ENCODE measurements at places on chromosomes 3 and 15. TPM values are rescaled to one million over a fixed set of nuclear protein-coding genes. Genes with fewer than 3 reads are reported as not detected.

- peak; percentile 13 for DNase-seq
These were observed 95.7 kb downstream of the VGLL3 start for GRCh38 chr3:86895202-86895601.

- peak; percentile 5 for DNase-seq
These were observed 83.6 kb downstream of the CLSTN2 start for GRCh38 chr3:140018556-140018955.

GRCh38 chr3:140472306-140473020, 205.4 kb upstream of the TRIM42 start:
- DNase-seq = no peak

DNA sequence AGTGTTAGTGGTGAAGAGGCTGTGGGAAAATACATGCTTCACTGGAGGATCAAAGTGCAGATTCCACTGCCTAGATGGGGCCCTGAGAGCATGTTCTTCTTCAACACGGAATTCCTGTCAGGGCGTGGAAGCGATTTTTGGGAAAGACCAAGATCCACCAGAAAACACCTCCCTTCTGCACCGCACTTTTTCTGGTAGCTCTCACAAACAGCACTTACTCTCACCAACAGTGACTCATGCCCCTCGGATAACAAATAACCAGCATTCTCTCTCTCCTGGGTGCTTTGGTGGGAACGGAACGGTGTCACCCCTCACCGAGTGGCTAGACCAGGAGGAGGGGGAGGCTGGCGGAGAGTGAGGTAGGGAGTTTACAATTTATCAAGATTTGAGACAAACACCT, 40.1 kb downstream of the ADAMTSL3 start:
- peak; percentile 60 for DNase-seq

Gene C3orf62
- 1.3 TPM for polyA plus RNA-seq

Gene COX17
- polyA plus RNA-seq = 19.6 TPM

- no peak for DNase-seq
These were observed 69.6 kb downstream of the SLC12A8 start for GRCh38 chr3:125142940-125143339.

Gene NLGN1
- polyA plus RNA-seq = 0.61 TPM

Gene CRABP1
- not detected for polyA plus RNA-seq

Gene NR2E3
- 0.08 TPM for polyA plus RNA-seq

Gene WNT7A
- polyA plus RNA-seq = not detected

DNA sequence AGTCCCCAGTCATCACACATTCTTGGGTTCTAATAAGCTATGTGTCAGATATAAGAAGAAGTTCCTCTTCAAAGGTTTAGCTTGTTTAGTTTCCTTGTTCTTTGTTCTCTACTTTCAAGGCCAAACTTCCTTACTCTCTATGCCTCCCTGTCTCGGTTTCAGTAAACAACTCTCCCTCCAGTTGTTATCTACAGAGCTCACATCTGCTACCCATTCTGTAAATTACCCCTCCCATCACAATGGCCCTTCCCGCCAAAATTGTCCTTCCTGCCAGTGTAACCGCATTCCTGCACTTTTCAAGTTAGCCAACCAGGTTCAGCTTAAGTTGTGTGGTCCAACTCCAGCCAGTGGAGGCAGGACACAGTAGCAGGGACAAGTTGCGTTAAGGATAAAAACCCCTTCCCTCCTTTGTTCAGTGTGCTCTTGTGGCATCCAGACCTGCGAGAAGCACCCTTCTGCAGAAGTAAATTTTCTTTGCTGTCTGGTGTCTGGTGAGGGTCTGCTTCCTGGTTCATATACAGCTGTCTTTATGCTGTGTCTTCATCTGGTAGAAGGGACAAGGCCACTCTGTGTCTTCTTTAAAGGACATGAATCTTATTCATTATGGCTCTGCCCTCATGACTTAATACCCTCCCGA, 342.1 kb upstream of the GRM7 start:
- no peak for DNase-seq

GRCh38 chr3:35936571-35936970, 297.2 kb downstream of the ARPP21 start:
- peak; percentile 39 for DNase-seq

Gene MLH1
- 47.2 TPM for polyA plus RNA-seq

Gene TTLL13
- 0.08 TPM for polyA plus RNA-seq

DNA sequence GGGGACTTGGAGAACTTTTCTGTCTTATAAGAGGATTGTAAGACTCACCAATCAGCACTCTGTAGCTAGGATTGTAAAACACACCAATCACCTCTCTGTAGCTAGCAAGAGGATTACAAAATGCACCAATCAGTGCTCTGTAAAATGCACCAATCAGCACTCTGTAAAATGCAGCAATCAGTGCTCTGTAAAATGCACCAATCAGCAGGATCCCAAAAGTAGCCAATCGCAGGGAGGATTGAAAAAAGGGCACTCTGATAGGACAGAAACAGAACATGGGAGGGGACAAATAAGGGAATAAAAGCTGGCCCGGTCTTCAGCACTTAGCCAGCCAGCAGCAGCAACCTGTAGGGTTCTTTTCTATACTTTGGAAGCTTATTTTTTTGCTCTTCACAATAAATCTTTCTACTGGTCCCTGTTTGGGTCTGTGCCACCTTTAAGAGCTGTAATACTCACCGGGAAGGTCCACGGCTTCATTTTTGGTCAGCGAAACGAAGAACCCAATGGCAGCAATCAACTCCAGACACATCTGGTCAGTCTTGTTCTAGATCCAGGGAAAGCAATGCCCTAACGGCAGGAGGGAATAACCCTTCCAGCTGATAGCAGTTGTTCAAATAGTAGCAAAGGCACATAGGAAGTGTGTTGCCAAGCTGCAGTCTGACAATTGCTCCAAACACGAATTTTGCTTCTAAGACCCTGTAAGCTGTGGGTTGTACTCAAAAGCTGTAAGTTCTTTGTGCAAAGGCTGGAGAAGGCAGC, 135.6 kb downstream of the TJP1 start:
- no peak for DNase-seq

DNA sequence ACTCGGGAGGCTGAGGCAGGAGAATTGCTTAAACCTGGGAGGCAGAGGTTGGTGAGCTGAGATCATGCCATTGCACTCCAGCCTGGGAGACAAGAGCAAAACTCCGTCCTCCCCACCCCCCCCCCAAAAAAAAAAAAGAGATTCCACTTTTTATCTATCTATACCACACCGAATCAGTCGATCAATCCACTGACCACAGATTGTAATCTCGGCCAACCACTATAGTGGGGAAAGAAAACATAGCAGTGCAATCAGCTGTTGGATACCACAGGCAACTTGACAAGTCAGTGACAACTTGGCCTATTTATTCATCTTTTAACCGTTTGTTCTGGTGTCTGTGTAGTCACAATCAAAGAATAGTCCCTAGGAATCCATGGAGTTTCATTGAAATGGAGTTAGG, 299.2 kb downstream of the FHIT start:
- no peak for DNase-seq

- DNase-seq = no peak
These were observed 15.4 kb downstream of the CHST14 start for GRCh38 chr15:40486066-40486770.

DNA sequence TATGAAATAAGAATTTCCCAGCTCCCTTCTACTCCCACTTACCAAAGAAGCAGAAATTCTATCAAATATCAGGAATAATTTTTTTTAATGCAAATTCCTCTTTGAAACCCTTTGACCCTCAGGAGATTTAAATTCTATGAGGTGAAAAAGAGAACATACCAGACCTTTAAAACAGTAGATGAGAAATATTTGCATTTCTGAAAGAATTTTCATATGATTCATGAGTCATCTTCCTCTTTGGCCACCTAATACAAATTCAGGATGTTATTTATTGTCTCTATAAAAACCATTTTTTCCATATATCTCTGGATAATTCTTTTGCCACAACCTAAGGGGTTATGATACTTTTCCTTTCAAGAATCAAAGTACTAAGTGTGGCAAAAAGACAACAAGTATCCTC, 67.3 kb upstream of the ST3GAL6 start:
- DNase-seq = no peak

Gene STX19
- not detected for polyA plus RNA-seq

Gene GPR62
- 0.02 TPM for polyA plus RNA-seq

- DNase-seq = no peak
These were observed 53.3 kb upstream of the RPL32 start for GRCh38 chr3:12894629-12895028.

Gene MAP2K1
- 37.5 TPM for polyA plus RNA-seq

DNA sequence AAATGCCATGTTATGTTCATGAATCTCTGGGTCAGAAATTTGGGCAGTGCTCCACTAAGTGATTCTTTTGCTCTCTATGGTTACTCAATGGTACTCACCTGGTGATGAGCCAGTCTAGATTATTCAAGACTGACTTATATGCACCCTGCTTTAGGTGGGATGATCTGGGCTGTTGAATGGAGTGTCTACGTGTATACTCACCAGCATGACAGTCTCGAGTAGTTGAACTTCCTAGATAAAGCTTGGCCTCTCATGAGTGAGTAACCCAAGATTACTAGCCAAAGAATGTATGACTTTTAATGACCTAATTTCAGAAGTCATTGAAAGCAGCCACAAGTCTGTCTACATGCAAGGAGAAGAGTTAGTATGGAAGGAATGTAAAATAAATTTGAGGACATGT, 77.5 kb upstream of the CADM2 start:
- no peak for DNase-seq

DNA sequence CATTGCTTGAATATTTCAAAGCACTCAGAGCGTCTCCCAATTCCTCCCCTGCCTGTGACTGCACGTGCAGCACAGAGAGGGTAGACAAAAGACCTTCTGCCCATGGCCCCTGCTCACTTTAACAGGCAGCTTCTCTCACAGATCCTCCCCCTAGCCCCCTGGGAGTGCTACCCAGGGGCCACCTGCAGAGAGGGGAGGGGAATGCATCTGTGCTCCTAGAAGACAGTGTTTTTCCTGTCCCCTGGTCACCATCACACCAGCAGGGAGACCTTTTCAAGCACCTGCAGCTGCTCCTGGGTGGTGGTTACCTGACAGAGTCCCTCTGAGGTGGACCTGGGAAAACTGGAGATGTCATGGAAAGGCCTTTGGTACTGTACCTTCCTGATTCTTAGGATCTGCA, 56.7 kb upstream of the PRR23C start:
- DNase-seq = no peak

GRCh38 chr3:49683162-49683561, 6.1 kb downstream of the MST1 start:
- DNase-seq = no peak

Gene DPH6
- polyA plus RNA-seq = 19.2 TPM

Gene RLBP1
- polyA plus RNA-seq = not detected

Gene SEMA5B
- polyA plus RNA-seq = not detected

Gene TNNC1
- 0.69 TPM for polyA plus RNA-seq

DNA sequence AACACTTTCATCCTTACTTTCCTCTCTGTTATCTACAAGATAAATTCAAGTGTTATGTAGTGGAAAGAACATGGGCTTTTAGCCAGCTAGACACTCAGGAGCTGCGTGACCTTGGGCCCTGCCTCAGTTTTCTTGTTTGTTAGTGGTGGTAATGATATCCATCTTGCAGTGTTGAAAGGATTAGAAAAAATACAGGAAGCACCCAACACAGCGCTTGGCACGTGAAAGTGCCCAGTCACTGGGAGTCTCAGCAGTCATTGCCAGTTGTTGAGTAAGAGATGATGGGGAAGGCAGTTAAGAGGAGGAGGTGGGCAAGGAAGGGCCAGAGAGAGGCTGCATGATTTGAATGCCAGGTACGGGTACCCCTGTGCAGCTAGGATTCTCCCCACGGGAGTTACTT, 5.3 kb downstream of the PDIA5 start:
- DNase-seq = no peak

Gene ANKUB1
- polyA plus RNA-seq = not detected

- DNase-seq = no peak
These were observed 359.2 kb upstream of the PROK2 start for GRCh38 chr3:72143966-72144717.

All from fibroblast of lung (primary cell).